ENCODE measurements at places on chromosomes 1 and 21. TPM values are rescaled to one million over a fixed set of nuclear protein-coding genes. Genes with fewer than 3 reads are reported as not detected.

OR2T4 gene
- not detected for total RNA-seq

- DNase-seq = no peak
Observed at GRCh38 chr1:43839056-43839455, 94.5 kb upstream of the ARTN start.

SH3BGR gene
- 8.1 TPM for total RNA-seq

AGO4 gene
- total RNA-seq = 10.0 TPM

SERPINC1 gene
- not detected for total RNA-seq

SDHB gene
- 83.0 TPM for total RNA-seq

CELA3B gene
- not detected for total RNA-seq

NTMT2 gene
- 0.43 TPM for total RNA-seq

S100A12 gene
- not detected for total RNA-seq

DNA sequence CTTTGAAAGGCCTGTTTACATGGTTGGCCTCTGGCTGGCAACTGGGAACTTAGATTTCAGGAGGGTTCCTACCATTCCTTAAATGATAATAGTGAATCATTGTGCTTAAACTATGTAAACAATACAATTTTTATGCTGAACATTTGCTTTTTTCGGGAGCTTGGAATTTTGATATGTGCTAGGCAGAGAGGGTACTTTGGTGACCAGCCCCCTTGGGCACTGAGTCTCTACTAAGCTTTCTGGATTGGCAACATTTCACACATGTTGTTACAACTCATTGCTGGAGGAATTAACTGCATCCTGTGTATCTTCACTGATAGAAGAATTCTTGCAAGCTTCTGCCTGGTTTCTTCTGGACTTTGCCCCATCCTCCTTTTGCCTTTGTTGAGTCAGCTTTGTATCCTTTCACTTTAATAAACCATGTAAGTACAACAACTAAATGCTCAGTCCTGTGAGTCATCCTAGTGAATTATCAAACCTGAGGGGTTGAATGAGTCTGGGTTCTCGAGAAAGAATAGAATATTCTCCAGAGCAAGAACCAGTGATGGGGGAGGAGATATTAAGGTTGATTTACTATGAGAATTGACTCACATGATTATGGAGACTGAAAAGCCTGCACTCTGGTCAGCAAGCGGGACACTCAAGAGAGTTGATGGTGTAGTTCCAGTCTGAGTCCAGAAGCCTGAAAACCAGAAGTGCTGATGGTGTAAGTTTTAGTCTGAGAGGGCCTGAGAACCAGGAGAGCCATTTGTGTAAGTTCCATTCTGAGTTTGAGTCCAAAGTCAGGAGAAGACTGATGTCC lies 3.1 kb upstream of the SLC16A4 start:
- DNase-seq = peak; percentile 81

ECE1 gene
- total RNA-seq = 172 TPM

DNA sequence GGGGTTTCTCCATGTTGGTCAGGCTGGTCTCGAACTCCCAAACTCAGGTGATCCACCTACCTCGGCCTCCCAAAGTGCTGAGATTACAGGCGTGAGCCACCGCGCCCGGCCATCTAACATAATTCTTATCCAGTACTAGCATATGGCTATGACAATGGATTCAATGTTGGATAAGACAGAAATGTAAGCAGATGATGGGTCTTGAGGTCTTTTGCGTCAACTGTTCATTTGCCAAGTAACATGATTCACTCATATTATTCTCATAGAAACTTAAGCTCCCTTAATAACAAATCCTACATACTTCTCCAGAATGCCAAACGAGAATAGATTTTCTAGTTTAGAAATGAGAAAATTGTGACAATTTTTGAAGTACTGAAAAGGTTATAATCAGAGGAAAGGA lies 170.3 kb downstream of the RGS7 start:
- no peak for DNase-seq

GRCh38 chr1:50243939-50244338 lies 135.2 kb downstream of the ELAVL4 start:
- no peak for DNase-seq

DNA sequence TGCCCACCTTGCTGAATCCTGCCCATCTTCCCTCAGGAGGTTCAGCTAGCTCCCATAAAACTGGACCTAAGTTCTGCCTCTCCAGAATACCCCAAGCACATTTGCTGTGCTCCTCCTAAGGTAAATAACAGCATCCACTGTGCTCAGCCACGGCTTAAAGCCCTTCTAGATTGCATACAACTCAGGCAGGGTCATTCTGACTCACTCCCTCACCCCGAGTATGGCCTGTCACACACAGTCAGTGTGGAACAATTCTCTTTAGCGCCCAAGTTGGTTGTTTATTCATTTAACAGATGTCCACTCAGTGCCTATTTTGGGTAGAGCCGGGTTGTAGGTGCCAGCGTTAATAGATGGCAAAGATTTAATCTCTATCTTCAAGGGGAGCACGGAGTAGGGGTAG lies 147.5 kb upstream of the EDN2 start:
- peak; percentile 64 for DNase-seq

DNA sequence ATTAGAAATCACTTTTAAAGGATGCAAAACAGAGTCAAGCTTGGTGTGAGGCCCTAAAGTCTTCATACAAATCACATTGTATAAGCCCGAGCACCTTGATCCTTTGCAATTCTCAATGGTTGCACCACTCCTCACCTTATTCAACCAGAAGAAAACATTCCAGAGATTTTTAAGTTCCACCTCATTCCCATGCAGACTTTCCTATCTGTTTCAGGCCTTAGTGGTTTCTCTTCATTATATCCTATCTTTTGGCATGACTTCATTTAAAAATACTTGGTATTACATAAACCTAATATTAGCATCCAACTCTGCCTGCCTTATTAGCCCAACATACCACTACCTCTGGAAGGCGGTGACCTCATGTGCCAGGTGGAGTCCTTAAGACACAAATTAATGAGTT lies 9.3 kb upstream of the GREM2 start:
- peak; percentile 78 for DNase-seq

FCER1G gene
- total RNA-seq = 0.91 TPM

- no peak for DNase-seq
Observed at GRCh38 chr1:109697066-109697465, 9.4 kb downstream of the GSTM1 start.

- DNase-seq = no peak
Observed at GRCh38 chr1:223622132-223622842, 43.2 kb downstream of the CAPN8 start.

KRTAP20-3 gene
- not detected for total RNA-seq

NOS1AP gene
- total RNA-seq = 0.94 TPM

PRPF38B gene
- 31.9 TPM for total RNA-seq

DNA sequence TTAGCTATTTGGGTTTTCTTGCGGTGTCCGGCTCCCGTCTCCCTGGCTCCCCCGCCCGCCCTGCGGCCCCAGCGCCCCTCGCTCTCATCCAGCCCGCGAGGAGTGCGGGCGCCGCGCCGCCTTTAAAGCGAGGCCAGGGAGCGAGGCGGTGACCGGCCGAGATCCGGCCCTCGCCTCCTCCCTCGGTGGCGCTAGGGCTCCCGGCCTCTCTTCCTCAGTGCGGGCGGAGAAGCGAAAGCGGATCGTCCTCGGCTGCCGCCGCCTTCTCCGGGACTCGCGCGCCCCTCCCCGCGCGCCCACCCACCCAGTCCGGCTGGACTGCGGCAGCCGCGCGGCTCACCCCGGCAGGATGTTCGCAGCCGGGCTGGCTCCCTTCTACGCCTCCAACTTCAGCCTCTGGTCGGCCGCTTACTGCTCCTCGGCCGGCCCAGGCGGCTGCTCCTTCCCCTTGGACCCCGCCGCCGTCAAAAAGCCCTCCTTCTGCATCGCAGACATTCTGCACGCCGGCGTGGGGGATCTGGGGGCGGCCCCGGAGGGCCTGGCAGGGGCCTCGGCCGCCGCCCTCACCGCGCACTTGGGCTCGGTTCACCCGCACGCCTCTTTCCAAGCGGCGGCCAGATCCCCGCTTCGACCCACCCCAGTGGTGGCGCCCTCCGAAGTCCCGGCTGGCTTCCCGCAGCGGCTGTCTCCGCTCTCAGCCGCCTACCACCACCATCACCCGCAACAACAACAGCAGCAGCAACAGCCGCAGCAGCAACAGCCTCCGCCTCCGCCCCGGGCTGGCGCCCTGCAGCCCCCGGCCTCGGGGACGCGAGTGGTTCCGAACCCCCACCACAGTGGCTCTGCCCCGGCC lies 492 bp downstream of the HLX start:
- peak; percentile 22 for DNase-seq

GRCh38 chr21:28423521-28424190 lies 569.0 kb downstream of the LTN1 start:
- no peak for DNase-seq

PDC gene
- total RNA-seq = not detected

- no peak for DNase-seq
Observed at GRCh38 chr21:46150491-46151121, 4.8 kb downstream of the FTCD start.

GRCh38 chr1:67755160-67755559 lies 70.2 kb downstream of the GADD45A start:
- no peak for DNase-seq

GRCh38 chr1:161511756-161512060 lies 6.5 kb downstream of the FCGR2A start:
- DNase-seq = no peak

PAQR6 gene
- 6.4 TPM for total RNA-seq

GRCh38 chr1:116794804-116795481 lies 40.7 kb downstream of the CD2 start:
- no peak for DNase-seq

DNA sequence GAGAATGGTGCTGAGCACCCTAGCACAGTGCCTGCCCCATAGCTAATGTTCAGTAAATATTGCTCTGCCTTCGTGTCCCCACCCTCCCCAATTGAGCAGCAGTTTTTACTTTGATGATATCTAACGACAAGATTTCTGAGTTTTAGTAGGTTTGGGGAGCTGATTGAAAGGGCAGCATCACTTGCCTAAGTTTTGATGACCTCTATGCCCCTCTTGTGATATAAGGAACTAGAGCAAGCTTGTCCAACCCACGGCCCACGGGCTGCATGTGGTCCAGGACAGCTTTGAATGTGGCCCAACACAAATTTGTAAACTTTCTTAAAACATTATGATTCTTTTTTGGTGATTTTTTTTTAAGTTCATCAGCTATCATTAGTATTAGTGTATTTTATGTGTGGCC lies 1.6 kb downstream of the CNIH4 start:
- no peak for DNase-seq

DNA sequence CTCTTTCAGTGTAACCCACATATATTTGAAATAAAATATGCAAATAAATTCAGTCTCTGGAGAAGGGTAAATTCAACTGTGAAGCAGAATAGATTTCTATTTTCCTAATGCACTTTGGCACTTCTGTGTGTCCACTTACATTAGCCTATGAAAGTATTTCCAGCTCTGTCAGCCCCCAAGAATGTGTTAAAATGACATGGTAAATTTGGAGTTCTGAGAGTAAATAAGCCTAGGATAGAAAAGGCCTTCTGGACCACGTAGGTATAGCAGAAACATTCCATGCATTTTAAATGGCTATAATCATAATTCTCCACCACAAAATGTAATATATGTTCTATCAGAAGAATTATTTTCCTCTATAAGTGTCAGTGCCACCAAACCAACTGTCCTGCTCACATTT lies 276.2 kb downstream of the NEGR1 start:
- DNase-seq = peak; percentile 31

GRCh38 chr1:85654066-85654782 lies 54.0 kb downstream of the ZNHIT6 start:
- peak; percentile 40 for DNase-seq

NASP gene
- total RNA-seq = 46.2 TPM

DNA sequence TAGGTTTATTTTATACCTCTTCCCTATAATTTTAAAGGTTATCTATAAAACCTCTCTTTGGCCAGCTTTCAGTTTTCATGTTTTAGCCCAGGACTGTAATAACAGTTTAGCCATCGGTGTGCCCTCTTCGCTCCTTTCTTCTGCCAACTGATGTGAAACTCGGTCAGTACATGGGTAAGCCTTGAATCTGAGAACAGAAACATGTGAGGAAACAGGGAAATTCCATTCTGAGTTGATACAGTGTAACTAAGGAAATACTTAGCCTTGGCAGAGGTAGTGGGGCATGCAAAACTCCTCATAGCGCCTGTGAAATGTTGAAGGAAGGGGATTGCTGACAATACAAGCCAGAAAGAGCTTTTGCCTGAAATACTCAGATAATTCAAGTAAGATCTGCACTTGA lies 465.2 kb downstream of the NCAM2 start:
- DNase-seq = no peak

PADI2 gene
- total RNA-seq = 0.48 TPM

GRCh38 chr1:45886229-45886628 lies 82.8 kb downstream of the MAST2 start:
- no peak for DNase-seq

SPRR2G gene
- total RNA-seq = not detected

DNA sequence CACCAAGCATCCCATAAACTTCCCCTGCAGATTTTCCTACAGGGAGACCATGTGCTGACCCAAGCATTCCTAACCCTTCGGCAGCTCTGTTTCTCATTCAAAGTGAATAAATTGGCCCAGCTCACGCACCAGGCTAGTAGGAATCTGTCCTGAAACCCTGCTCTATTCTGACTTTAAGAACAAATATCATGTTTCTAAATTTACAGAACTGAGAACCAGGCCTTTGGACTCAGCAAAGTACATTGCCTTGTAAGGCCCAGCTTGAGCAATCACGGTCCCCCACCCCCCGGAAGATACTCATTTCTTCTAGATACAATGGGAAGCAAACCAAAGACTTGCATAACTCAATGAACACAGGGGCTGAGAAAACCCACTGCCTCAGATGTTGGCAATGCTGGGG lies 160.1 kb upstream of the NFIA start:
- DNase-seq = no peak

ETNK2 gene
- total RNA-seq = 9.7 TPM

- DNase-seq = no peak
Observed at GRCh38 chr1:31790641-31791091, 25.2 kb downstream of the SPOCD1 start.

PDE9A gene
- 7.8 TPM for total RNA-seq

GRCh38 chr1:33086384-33086850 lies 5.5 kb downstream of the AZIN2 start:
- DNase-seq = peak; percentile 59

- peak; percentile 71 for DNase-seq
Observed at GRCh38 chr1:8423692-8424538, 106.0 kb downstream of the SLC45A1 start.

- DNase-seq = peak; percentile 13
Observed at GRCh38 chr1:114061121-114061830, 82.0 kb downstream of the OLFML3 start.

DNA sequence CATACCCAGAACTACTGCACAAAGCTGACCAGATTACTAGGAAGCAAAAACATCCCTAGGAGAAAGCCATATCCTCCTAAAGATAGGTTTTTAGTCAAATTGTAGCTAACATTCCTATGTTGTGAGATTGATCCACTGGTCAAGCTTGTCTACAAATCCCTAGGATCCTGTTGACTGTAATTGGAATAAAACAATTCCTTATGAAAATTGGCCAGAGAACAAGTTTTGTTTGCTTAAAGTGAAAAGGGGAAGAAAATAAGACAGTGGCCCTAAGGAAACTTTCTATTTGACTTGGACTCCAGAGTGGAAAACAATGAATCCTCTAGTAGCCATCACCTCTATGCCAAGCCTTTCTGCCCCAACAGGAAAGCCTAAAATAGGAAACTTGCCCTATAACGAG lies 645.2 kb upstream of the USP24 start:
- DNase-seq = no peak
